ENCODE measurements at places on chromosomes 13 and 19. TPM values are rescaled to one million over a fixed set of nuclear protein-coding genes. Genes with fewer than 3 reads are reported as not detected.

DNA sequence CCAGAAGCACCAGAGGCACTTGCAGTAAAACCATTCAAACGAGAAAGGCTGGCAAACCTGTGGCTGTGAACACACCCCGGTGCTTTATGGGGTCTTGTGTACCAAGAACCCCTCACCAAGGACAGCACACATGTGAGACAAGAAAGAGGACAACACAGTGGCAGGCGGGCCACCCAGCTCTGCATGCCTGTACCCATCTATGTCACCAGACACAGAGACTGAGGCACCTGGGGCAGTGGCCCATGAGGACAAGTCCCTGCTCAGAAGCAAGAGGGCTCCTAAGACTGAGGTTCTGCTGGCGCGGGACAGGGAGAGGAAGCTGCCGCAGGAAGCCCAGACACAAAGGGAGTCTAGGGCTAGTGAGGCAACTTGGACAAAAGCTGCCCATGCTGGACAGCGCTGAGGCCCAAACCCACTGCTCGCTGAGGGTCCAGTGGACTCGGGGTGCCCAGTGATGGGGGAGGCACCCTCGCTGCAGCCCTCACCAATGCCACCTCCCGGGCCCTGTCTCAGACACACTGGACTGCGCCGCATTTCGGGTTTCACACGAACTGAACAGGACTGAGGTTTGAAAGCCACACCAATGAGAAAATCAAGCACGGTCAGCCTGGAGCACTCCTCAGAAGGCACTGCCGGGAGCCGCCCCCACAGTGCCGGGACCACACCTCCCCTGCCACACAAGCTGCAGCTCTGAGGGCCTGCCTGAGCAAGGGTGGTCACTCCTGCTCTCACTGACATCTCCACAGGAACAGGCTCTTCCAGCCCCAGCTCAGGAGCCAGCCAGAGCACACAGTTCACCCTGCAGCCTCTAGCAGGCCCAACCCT, 232.7 kb downstream of the TUBA3C start:
- H3K4me1 ChIP-seq = no peaks in the 10 kb centered on the region
- no peaks in the 10 kb centered on the region for H3K36me3 ChIP-seq
- H3K27ac ChIP-seq = no peak overlapping the region
- DNase-seq = no peak
- H3K4me3 ChIP-seq = no peak overlapping the region
- H3K27me3 ChIP-seq = no peaks in the 10 kb centered on the region

- DNase-seq = no peak
- no peaks in the 10 kb centered on the region for H3K27me3 ChIP-seq
- no peak overlapping the region for H3K4me3 ChIP-seq
- H3K27ac ChIP-seq = no peak overlapping the region
- H3K36me3 ChIP-seq = no peaks in the 10 kb centered on the region
- peaks cover 3% of the 10 kb centered on the region for H3K4me1 ChIP-seq
These were observed 11.7 kb upstream of the DOCK6 start for GRCh38 chr19:11273989-11274388.

DNA sequence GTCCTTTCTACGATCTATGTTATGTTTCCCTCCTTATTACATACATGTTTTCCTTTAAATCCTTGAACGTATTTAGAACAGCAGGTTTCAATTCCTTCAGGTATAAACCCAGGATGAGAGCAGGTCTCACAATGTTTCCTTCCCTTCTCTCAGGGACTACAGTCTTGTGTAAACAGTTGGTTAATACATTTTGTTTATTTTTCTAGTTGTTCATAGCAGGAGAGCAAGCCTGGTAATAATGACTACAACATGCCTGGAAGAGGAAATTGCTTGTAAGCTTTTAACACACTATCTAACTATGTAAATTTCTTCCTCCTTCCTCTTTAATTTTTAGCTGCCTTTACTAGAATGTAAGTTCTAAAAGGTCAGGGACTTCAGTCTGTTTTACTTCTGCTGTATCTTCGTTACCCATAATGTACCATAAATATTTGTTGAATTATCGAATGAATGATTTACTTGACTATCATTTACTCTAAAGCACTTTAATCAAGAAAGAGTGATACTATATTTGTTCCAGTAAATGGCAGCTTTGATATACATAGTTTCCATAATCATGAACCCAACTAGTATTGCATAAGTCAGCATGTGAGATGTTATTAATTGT, 28.9 kb upstream of the TNFRSF19 start:
- no peak overlapping the region for H3K27ac ChIP-seq
- H3K36me3 ChIP-seq = no peaks in the 10 kb centered on the region
- no peaks in the 10 kb centered on the region for H3K4me1 ChIP-seq
- H3K27me3 ChIP-seq = no peaks in the 10 kb centered on the region
- H3K4me3 ChIP-seq = no peak overlapping the region

GRCh38 chr13:48263196-48263595, 30.2 kb downstream of the ITM2B start:
- H3K4me3 ChIP-seq = no peak overlapping the region
- H3K4me1 ChIP-seq = no peaks in the 10 kb centered on the region
- no peaks in the 10 kb centered on the region for H3K27me3 ChIP-seq
- no peak for DNase-seq

DNA sequence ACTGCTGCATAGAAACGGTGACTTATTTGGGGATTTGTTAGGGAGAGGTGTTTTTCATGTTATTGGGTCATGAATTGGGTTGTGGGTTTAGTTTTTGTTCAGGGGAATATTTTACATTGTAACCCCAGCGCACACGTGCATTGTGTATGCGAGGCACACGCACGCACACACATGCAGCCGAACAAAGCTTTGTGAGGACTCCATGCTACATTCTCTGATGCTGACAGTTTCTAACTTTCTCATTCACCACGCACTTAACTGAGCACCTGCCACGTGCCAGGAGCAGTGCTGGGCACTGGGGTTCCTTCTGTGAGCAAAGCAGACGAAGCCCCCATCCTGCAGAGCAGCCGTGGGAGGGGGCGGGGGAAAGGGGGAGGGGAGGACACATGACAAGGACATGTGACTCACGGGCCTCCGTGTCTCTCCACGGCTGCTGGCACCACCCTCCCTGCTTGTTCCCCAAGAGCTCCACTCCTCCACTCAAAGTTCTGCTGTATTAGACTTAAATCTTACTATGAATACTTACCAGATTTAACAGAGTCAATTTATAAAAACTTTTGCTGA, 55.6 kb downstream of the SLC7A9 start:
- no peaks in the 10 kb centered on the region for H3K4me1 ChIP-seq
- no peak overlapping the region for H3K27ac ChIP-seq
- H3K27me3 ChIP-seq = no peaks in the 10 kb centered on the region
- DNase-seq = peak; percentile 6

- no peaks in the 10 kb centered on the region for H3K36me3 ChIP-seq
- H3K4me3 ChIP-seq = peak overlapping the region; percentile 93
- H3K27me3 ChIP-seq = no peaks in the 10 kb centered on the region
- H3K27ac ChIP-seq = peak overlapping the region; percentile 99
- H3K4me1 ChIP-seq = peaks cover 4% of the 10 kb centered on the region
These were observed 534 bp downstream of the CAB39L start for GRCh38 chr13:49443357-49443703.

- no peaks in the 10 kb centered on the region for H3K27me3 ChIP-seq
- no peak for DNase-seq
- no peaks in the 10 kb centered on the region for H3K4me1 ChIP-seq
- H3K36me3 ChIP-seq = peaks cover 47% of the 10 kb centered on the region
- H3K4me3 ChIP-seq = no peak overlapping the region
These were observed 48.1 kb downstream of the FBN3 start for GRCh38 chr19:8101311-8101710.

- H3K27ac ChIP-seq = peak overlapping the region; percentile 91
- H3K4me1 ChIP-seq = peaks cover 75% of the 10 kb centered on the region
- peaks cover 82% of the 10 kb centered on the region for H3K36me3 ChIP-seq
- no peak for DNase-seq
- H3K27me3 ChIP-seq = no peaks in the 10 kb centered on the region
These were observed 67.1 kb downstream of the KDM4B start for GRCh38 chr19:5035793-5036697.

DNA sequence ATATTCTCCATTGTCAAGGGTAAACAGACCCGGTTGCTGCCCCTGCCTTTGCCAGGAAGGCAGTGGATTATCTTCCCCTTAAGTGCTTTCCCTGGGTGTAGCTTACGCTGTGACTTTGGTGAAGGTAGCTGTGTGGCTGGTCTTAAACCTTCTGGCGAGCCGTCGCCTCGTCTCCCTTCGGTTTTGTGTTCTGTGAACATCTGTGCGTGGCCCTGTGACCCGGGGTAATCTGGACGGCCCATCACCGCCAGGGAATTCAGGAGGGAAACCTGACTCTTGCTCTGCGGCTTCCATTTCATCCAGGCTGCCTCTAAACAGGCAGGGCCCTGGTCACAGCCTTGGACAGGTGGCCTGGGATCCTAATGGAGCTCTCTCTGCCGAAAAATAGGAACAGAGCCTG, 78.7 kb downstream of the SHISA2 start:
- H3K27ac ChIP-seq = no peak overlapping the region
- H3K4me1 ChIP-seq = no peaks in the 10 kb centered on the region
- DNase-seq = no peak
- H3K4me3 ChIP-seq = no peak overlapping the region
- H3K36me3 ChIP-seq = peaks cover 2% of the 10 kb centered on the region

DNA sequence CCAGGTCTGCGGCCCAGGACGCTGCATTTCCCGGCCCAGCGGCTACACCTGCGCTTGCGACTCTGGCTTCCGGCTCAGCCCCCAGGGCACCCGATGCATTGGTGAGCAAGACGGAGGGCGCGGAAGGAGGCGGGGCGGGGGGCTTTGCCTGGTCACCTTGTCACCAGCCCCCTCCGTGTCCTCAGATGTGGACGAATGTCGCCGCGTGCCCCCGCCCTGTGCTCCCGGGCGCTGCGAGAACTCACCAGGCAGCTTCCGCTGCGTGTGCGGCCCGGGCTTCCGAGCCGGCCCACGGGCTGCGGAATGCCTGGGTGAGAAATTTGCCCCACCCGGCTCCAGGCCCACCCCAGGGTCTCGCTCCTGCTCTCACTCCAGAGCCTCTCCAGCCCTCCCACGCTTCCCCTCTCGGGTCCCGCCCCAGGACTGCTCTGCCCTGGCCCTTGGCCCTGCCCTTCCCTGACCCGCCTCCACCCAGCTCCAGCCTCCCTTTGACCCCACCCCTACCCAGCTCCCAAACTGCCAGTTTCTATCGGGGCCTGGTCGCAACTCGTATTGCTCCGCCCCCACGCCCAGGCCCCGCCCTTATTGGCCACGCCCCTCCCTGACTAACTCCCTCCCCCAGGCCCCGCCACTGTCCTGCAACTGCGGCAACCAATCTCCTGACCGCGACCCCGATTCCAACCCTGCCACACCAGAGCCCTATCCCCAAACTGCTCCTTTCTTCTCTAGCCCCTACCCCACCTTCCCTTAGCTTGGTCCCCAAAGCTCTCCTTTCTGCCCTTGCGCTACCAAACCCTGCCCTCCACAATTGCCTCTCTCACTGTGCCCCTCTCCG, 8.6 kb downstream of the LTBP4 start:
- peaks cover 85% of the 10 kb centered on the region for H3K27me3 ChIP-seq
- H3K4me1 ChIP-seq = peaks cover 48% of the 10 kb centered on the region
- H3K27ac ChIP-seq = peak overlapping the region; percentile 61
- H3K36me3 ChIP-seq = peaks cover 29% of the 10 kb centered on the region

GRCh38 chr19:38745316-38745715, 1.0 kb upstream of the CAPN12 start:
- H3K27me3 ChIP-seq = no peaks in the 10 kb centered on the region
- H3K27ac ChIP-seq = no peak overlapping the region
- no peak overlapping the region for H3K4me3 ChIP-seq
- H3K4me1 ChIP-seq = no peaks in the 10 kb centered on the region
- H3K36me3 ChIP-seq = no peaks in the 10 kb centered on the region

DNA sequence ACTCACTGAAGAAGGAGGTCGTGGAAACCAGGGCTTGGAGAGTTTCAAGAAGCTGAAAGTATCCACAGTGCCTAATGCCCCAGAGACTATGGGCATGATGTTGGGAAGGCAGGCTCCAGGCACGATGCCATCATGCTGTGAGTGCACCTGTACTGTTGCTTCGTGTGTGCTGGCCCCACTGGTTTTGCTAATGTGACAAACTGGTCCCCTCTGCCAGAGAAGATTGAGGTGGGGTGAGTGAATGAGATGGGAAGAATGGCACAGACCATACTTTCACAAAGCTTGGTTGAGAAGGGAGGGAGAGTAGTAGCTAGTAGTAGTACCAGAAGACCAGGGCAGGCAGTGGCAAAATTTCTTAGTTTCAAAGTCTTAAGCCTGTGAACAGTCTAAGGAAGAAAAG, 19.0 kb upstream of the POP4 start:
- H3K27ac ChIP-seq = no peak overlapping the region
- H3K36me3 ChIP-seq = no peaks in the 10 kb centered on the region
- no peak overlapping the region for H3K4me3 ChIP-seq
- H3K27me3 ChIP-seq = peaks cover 3% of the 10 kb centered on the region
- DNase-seq = no peak

DNA sequence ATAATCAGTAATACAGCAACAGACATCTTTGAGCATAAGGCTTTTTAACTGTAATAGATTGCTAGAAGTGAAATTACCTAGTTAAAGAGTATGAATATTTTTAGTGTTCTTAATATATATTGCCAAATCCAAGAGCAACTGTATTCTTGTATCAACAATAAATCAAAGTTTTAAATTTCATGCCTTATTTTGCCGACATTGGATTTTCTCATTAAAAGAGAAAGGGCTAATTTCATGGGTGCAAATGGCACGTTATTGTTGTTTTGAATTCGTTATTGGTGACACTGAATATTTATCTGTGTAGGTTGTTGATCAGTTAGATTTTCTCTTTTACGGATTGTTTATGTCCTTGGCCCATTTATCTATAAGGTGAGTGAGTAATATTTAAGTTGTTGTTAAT, 97.1 kb downstream of the C1QTNF9 start:
- H3K36me3 ChIP-seq = no peaks in the 10 kb centered on the region
- no peaks in the 10 kb centered on the region for H3K4me1 ChIP-seq
- no peak overlapping the region for H3K27ac ChIP-seq
- DNase-seq = no peak
- no peak overlapping the region for H3K4me3 ChIP-seq

The TNFSF13B gene
- total RNA-seq = 2.4 TPM

The B3GNT8 gene
- 7.8 TPM for total RNA-seq

The FUT3 gene
- total RNA-seq = not detected

The RSPH6A gene
- total RNA-seq = 0.11 TPM

The FUT1 gene
- total RNA-seq = 1.9 TPM

The CYP2A6 gene
- not detected for total RNA-seq

The FAM83E gene
- 0.61 TPM for total RNA-seq
